ENCODE measurements at places on chromosomes 2 and 18.

DNA sequence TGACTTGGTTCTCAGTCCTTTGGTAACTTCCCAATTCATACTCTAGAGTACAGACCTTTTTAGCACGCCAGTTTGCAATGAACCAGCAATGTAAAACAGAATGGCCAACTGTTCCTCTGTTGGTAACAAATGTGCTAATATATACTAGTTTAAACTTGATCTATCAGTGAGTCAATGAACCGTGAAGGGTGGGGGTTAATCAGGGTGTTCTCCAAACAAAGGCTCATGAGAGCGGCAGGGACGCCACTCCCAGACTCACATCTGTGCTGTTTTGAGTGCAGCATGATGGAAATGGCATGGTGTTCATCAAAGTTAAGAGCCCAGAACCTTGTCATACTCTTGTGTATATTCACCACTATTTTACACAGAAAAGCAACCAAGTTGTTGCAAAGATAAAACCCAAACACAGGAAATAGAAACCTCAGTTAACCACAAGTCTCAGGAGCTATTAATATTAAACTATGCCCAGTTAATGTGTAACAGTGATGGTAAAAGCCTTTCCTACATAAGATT, 70.3 kb downstream of the CERKL start:
- DNase-seq, result peak; percentile 31

DNA sequence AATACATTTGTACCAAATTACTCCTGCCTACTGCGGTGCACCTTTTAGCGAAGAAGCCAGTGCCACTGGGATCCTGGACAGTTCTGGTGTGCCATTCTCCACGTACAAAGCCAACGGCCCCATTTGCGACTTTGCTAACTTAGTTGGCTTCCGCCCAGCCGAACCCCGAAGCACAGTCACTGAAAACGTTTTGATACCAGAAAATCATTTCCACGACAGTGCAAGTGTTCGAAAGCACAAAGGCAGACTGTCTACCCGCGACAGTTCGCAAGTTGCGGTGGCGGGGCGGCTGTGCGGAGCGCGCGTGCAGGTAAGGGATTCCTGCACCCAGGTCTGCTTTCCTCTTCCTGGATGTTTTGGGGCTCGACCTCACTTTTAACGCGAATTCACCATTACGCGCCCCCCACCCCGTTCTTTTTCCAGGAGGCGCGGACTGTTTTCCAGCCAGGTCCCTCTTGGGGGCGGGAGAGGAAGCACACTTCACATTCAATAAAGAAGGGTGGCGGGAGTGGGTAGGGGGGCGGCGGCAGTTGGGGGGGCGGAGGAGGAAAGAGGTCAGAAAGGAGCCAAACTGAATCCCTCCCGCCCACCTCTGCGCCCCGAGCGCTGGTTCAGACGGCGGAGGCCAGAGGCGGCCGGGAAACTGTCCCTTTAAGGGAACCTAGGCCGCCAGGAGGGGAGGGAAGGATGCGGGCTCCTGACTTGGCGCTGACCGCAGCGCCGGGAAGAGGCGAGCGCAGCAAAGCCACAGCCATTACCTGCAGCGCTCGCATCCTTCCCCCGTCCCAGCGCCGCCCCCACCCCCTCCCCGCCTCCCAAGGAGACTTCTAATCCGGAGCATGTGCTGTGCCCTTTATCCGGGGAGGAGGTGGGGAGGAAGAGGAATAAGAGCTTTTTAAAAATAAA, 107.4 kb upstream of the KCTD1 start:
- DNase-seq, result no peak

DNA sequence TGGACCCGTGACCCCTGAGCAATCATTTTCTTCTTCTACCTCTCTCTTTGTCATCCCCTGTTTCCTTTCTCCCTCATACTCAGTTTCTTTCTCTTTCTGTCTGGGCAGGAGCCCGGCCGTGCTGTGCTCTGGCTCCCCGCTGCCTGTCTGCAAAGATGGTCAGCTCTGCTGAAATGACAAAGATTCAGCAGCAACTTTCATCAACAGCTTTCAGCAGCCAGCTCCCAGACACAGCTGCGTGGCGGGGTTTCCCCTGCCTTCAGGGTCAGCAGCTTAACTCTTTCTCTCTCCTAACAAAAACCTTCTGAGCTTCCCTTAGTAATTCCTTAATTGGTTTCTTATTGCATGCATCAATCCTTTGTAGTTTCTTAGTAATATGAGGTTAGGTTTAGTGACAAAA, 1234.4 kb downstream of the CNTNAP5 start:
- DNase-seq, result no peak

GRCh38 chr2:60353406-60353800, 200.1 kb downstream of the BCL11A start:
- DNase-seq, result no peak

- no peak for DNase-seq
Measured at GRCh38 chr2:143157001-143157400, 27.8 kb downstream of the ARHGAP15 start.

DNA sequence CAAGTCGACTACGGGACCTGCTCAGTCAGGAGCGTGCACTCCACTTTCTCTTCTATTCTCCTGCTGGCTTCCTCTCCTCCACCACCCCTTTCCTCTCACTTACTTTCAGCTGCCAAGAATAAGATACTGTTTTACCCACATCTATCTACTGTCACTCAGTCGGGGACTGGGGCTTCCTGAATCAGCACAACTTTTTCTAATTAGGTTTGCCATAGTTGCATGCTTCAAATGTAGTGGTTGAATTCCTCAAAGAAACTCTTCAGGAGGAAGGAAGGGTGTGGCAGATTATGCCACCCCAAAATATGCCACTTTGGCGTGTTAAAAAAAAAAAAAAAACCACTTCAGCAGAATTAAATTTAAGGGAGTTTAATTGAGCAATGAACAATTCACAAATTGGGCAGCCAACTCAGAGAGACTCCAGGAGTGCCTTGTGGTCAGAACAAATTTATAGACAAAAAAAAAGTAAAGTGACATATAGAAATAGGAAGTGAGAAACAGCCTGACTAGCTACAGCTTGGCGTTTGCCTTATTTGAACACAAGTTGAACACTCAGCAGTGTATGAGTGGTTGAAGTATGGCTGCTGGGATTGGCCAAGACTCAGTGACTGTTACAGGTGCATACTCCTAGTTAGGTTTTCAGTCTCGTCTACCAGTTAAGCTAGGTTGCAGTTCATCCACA, 32.5 kb upstream of the RMDN2 start:
- no peak for DNase-seq

GRCh38 chr18:35158728-35159450, 81.9 kb upstream of the ZNF397 start:
- no peak for DNase-seq

GRCh38 chr18:23452347-23452727, 750 bp upstream of the RIOK3 start:
- DNase-seq, result no peak

DNA sequence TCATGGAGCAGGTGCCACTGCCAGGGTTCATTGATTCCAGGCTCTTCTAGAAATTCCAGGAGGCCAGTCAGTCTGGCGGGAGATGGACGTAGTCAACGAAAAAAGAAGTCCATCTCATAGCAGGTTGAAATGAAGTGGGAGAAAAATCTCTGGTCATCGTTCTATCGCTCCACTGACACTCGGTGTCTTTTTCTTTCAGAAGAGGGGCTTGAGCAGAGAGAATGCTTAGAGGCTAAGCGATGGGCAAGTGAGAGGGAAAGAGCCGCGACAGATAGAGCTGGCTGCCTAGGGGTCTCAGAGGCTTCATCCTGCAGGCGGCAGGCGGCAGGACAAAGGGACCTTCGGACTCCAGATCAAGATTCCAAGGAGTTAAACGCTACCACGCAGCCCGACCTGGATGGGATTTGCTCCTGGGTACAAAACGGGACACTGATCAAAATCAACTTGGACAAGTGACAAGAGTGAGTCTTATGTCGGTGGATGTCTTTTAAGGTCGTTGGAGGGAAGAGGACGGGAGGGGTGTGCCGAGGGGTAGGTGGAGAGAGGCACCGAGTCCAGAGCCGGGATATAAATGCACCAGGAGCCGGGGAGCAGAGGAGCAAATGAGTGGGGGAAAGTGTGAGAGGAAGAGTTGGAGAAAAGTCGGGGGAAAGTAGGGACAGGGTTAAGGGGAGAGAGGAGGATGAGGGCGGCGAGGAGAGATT, 677 bp upstream of the TMEM178A start:
- no peak for DNase-seq

DNA sequence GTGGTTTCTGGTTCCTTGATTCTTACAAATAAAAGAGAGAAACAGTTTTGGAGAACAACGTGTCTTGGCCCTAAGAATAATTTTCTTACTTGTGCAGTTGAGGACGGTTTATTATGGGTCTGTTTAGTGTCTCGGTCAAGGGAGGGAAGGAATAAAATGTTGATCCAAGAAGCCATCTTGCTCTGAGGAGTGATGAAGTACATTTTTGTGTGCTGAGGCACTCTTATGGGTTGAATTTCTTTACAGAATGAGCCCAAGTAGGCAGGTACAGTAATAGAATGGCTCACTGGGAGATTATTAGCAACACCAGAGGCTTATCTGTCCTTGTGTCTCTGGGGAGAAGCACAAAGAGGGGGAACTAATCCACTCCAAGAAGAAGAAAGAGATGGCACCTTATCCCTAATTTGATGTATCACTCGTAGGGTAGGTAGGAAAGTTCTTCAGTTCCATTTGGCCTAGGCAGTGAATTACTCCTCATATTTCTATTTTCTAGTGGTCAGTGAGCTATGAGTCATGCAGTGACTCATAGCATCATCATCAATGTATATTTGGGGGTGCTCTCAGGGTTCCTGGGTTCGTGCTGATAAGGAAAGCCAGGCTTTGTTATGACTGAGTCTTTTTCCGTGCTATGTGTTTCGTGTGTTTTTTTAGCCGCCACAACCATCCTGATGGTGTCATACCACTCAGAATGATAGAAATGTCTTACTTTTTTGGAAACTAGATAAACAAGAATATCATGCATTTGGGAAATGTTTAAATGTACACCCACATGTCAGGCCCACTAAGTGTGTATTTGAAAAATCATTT, 250.1 kb upstream of the CTAGE1 start:
- DNase-seq, result no peak

- DNase-seq, result no peak
Measured at GRCh38 chr2:135798275-135798705, 38.7 kb downstream of the LCT start.

GRCh38 chr2:20250436-20250835, 25.5 kb upstream of the SDC1 start:
- DNase-seq, result no peak

- no peak for DNase-seq
Measured at GRCh38 chr2:124289615-124290014, 264.5 kb downstream of the CNTNAP5 start.

- DNase-seq, result no peak
Measured at GRCh38 chr2:102540882-102541281, 67.9 kb downstream of the SLC9A4 start.

GRCh38 chr2:98931596-98931995, 4.4 kb downstream of the CRACDL start:
- DNase-seq, result no peak

GRCh38 chr2:47897883-47898731, 8.2 kb downstream of the FBXO11 start:
- DNase-seq, result no peak

GRCh38 chr2:227117027-227117426, 47.0 kb downstream of the COL4A4 start:
- no peak for DNase-seq

GRCh38 chr2:10144771-10145518, 22.4 kb downstream of the RRM2 start:
- no peak for DNase-seq

GRCh38 chr2:240347949-240348500, 87.4 kb upstream of the GPC1 start:
- no peak for DNase-seq

- peak; percentile 40 for DNase-seq
Measured at GRCh38 chr18:24014062-24014985, at the start of gene TTC39C. Gene TTC39C, plus strand, starts transcription at chr18:24014754. Its CDS starts 118 bp downstream, at chr18:24014872.

DNA sequence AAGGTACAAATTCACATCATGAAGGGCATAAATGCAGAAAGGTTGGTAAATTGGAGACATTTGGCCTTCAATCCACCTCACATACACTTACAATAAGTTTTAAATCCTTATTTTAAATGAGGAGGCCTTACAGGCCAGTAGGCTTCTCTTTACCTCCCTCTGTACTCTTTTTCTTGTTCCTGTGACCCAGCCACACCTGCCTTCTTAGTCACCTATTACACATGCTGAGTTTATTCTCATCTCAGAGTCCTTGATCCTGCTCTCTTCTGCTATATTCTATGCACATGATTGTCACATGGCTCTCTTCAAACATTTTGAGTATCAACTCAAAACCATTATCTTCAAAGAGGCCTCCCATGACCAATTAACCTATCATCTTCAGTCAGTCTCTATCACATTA, 491.5 kb downstream of the SATB2 start:
- DNase-seq, result no peak

GRCh38 chr2:25899404-25899970, 21.2 kb upstream of the ASXL2 start:
- no peak for DNase-seq

- DNase-seq, result no peak
Measured at GRCh38 chr2:4408321-4408720, 704.9 kb downstream of the DCDC2C start.

Measured in NCI-H1436 (cell line).